Stimulated activated CD8-positive, alpha-beta memory T cell treated with anti-CD3 and anti-CD28 coated beads, Interleukin-2, amount 100 ng/mL, for 1 hour (primary cell): ENCODE measurements at places on chromosomes 12 and 14.

DNA sequence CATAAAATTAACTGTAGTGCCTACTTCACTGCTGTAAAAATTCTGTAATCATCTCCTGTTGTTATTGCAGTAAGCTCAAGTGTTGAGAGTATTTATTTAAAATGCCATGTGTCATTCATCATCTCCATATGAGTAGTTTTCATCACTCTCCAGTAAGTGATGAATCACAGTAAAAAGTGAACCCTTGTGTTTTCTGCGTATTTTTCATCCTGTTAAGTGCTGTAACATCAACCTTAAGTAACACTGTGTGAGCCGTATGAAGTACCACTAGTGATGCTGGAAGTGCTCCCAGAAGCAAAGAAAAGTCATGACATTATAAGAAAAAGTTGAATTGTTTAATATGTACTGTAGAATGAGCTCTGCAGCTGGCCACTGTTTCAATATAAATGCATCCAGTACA lies 55.4 kb downstream of the SLCO1B3 start:
- DNase-seq = no peak

DNA sequence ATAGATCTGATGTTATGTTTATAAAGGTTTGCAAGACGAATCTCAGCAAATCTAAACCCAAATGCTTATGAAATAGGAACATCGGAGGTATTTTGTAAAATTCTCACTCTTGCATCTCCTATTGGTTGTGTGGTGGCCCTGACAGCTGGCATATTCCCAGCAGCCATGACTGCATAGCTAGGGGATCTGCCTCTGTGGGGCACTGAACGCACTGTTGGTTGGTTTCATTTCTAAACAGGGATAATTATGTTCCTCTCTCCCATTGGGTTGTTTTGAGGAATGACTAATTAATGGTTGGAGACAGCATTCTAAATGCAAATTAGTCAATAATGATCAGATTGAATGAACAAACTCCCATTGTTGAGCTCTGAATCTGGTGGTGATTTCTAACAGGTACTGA lies 2.7 kb upstream of the BEST3 start:
- DNase-seq = no peak

GRCh38 chr12:76560086-76560491 lies 518 bp upstream of the OSBPL8 start:
- DNase-seq = no peak

DNA sequence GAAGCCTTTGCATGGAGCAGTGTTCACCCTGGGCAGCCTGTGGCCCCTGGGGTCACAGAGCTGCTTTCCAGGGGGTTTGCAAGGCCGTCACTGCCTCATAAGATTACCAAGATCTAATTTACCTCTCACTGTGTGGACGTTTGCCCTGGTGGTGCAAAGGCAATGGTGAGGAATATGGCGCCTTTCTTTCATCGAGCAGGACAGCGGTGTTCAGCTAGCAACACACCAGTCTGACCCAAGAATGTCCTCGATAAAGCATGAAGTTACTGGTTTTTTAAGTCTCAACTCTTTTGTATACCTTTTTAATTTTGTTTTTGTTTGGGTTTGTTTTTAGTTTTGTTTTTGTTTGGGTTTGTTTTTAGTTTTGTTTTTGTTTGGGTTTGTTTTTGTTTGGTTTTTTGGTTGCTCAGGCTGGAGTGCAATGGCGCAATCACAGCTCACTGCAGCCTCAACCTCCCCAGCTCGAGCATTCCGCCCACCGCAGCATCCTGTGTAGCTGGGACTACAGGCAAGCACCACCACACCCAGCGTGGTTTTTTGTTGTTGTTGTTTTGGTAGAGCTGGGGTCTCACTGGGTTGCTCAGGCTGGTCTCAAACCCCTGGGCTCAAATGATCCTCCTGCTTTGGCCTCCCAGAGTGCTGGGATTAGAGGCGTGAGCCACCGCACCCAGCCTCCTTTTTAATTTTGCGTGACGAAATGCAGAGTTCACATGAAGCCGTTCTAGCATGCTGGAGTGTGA lies 57.9 kb downstream of the PPP2R5C start:
- DNase-seq = peak; percentile 41

DNA sequence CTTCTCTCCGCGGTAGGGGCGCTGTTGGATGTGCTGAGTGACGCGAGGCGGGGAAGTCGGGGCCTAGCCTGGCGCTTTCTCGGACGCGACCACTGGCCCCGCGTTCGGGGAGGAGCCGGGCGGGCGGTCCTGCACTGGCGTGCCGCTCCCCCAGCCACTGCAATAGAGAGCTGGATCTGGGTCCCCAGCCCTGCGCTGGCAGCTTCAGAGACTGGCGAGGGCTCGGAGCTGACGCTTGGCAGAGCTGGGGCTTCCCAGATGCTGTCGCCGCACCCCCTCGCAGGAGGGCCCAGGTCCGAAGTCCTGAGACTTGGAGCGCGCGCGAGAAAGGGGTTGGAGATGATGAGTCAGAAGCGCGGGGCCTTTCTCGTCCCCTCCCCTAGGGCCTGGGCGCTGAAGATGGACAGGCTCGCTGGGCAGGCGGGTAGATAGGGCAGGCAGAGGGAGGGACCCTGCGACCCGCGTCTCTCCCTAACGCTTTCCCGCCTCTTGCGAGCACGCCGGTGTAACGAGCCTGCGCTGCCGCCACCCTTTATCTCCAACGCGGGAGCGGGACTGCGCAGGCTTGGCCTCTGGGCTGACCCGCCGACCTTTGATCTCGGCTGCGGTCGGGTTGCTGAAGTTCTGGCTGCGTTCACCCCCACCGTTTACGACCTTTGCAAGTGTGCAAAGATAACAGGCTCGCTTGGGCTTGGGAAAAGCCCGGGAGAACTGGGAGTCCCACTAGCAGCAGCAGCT lies 3.0 kb downstream of the TMEM253 start:
- DNase-seq = peak; percentile 80

DNA sequence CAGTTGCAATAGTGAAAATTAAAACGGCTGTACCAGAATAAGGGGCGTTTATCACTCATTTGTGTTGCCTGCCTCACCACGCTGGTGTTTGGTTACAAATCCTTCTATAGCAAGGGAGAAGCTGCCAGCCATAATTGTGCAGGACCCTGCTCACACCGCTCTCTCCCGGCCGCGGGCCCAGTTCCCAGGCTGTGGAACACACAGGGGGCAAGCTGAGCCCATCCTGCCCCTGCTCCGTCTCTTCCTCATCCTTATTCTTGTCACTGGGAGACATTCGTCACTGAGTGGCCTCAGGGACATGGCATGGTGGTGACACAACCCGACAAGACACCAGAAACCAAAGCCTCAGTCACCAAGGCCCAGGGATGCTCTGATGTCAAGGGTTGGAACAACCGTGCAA lies 116.3 kb upstream of the FKBP4 start:
- no peak for DNase-seq

DNA sequence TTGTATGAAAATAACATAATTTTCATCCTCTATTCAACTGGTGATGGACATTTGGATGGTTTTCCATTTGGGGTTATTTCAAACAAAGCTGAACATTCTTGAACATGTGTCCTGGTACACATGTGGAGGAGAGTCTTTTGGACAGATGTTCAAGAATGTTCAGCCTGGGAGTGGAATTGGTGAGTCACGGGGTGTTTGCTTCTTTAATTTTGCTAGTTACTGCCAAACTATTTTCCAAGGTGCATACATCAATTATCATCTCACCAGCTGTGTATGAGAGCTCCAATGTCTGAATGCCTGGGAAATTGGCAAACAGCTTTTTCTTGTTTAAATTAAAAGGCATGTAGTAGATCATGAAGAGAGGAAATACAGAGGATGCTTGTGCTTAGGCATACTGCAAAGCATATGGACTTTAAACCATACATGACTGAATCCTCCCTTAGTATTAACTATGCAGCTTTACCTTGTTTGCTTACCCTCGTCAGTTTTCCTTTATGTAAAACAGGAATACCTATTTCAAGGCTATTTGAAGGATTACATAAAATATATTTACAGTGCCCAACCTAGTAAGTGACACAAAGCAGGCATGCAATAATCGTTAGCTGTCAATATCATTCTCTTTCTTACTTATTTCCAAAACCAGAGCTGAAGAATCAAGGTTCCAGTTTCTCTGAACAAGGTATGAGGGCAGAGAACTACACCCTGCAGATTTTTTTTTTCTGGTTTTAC lies 152.1 kb downstream of the ITPR2 start:
- DNase-seq = no peak

DNA sequence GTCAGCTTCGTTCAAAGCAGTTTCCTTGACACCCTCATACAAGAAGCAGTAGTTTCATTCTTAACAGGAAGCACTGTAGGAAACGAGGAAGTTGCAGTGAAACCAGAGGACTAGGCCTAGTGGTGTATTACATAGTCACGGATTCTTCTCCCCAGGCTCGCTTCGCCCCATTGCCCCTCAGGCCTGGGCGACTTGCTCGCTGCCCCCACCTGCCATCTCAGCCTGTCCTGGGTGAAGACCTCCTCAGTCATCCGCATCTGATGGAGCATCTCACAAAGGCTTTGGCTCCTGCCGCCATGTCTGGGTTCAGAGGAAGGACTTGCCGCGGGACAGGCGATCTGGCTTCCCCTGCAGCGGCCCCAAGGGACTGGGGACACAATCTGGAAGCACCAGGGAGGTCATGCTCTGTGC lies 93.5 kb downstream of the LMNTD1 start:
- no peak for DNase-seq

DNA sequence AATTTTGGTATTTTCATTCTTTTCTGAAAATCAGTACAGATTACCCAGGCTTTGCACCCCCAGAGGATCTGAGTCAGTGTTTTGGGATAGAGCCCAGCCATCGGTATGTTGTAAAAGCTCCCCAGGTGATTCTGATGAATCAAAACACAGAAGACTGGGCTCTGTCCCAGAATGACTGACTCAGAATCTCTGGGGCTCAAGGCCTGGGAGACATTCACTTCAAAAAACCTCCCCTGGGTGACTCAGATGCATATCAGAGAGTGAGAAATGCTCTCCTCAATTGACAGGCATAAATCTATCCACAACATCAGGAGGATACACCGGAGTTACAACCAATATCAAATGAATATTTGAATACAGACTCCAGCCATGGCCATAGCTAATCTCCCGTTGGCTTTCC lies 32.6 kb downstream of the SLC35F4 start:
- DNase-seq = no peak

DNA sequence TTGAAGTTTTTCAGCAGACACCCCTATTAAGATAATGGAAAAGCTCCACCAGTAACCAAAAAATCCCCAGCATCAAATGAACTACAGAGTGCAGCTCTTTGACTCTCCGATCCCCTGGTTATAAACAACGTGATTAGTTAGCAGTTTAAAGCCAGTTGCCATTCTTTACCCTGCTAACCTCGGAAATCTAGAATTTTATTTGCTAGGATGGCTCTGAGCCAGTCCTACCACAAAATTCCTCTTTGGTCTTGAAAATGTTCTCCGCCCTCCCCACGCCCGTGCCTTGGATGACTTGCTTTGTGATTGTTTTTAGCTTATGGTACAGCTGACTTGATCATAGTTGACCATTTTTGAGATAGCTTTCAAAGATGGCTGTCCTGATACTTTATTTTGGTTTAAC lies 1.2 kb downstream of the KLHDC2 start:
- no peak for DNase-seq
